ENCODE measurements at places on chromosomes 6 and 20. TPM values are rescaled to one million over a fixed set of nuclear protein-coding genes. Genes with fewer than 3 reads are reported as not detected.

PHACTR3 gene
- 5.2 TPM for total RNA-seq

KHDC1L gene
- not detected for total RNA-seq

HLA-DQA1 gene
- not detected for total RNA-seq

SLC52A3 gene
- total RNA-seq: 0.33 TPM

NEURL2 gene
- total RNA-seq: 12.8 TPM

HMGN4 gene
- 67.1 TPM for total RNA-seq

RCAN2 gene
- total RNA-seq: 6.6 TPM

RFX6 gene
- total RNA-seq: 6.8 TPM

RAET1L gene
- total RNA-seq: not detected

RAB23 gene
- 37.2 TPM for total RNA-seq

FKBP1C gene
- not detected for total RNA-seq

TRAPPC3L gene
- not detected for total RNA-seq

MYLK2 gene
- not detected for total RNA-seq

GCNT2 gene
- 36.4 TPM for total RNA-seq

LAMA2 gene
- total RNA-seq: 55.6 TPM

FILIP1 gene
- 6.0 TPM for total RNA-seq

GLP1R gene
- 0.52 TPM for total RNA-seq

RNF217 gene
- 18.4 TPM for total RNA-seq

ARHGAP18 gene
- total RNA-seq: 35.6 TPM

SLC32A1 gene
- not detected for total RNA-seq

KCNB1 gene
- total RNA-seq: 0.37 TPM

SYCP2 gene
- 1.7 TPM for total RNA-seq

SPATS1 gene
- total RNA-seq: not detected

MCHR2 gene
- total RNA-seq: 0.27 TPM

TRIM31 gene
- 6.3 TPM for total RNA-seq

KLC4 gene
- total RNA-seq: 73.5 TPM

DNMT3B gene
- 4.5 TPM for total RNA-seq

COL21A1 gene
- total RNA-seq: 59.2 TPM

FAM83C gene
- total RNA-seq: not detected

Data from hepatocyte (in vitro differentiated cells).